ENCODE measurements at places on chromosomes 12 and 14.

DNA sequence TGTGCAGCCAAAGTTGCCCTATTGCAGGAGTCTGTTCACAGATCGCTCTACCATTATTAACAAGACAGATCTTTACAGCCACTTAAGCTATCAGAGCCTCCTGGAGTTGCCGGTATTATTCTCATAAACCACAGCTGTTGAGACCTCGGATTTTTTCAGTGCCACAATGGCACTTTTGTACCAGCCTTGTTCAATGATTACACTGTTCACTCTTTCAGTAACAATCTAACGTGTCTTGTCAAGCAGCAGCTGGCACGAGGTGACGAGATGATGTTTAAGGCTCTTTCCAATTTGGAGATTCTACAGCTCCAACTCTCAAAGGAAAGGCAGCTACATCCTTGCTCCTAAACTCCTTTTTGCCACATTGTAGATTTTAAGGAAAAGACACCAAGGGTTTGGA, 30.7 kb downstream of the LRIG3 start:
- no peak for DNase-seq

DNA sequence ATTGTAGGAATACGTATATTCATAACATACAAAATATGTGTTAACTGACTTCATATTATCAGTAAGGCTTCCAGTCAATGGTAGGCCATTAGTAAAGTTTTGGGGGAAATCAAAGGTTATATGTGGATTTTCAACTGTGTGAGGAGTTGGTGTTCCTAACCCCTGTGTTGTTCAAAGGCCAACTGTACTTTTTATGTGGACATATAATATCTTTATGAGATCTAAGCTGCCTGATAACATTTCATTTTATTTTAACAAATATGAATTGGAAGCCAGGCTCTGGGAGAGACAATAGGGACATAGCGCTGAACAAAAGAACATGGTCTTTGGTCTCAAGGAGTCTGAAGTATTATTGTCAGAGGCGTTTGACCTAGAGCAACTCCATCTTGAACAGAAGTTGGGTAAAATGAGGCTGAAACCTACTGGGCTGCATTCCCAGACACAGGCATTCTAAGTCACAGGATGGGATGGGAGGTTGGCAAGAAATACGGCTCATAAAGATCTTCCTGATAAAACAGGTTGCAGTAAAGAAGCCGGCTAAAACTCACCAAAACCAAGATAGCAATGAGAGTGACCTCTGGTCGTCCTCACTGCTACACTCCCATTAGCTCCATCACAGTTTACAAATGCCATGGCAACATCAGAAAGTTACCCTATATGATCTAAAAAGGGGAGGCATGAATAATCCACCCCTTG, 147.2 kb downstream of the KSR2 start:
- no peak for DNase-seq

DNA sequence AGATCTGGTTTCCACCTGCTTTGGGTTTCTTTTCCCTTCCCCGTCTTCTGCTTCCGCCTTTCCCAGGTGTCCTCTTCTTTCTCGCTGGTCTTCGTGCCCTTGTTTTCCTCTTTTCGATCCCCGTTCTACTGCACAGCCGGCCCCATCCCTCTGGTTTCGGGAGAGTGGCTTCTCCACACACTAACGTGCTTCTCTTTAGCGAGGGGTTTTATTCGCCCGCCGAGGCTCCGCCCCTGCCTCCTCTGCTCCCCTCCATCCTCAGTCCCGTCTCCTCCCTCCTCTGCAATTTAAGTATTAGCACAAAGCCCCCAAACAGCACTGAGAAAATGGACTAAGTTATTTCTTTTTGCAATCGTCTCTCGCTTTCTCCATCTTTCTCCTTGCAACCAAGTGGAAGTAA, at the start of gene SLC7A8:
TSS of gene SLC7A8 (minus strand) at position 182 of the 400 bp plus-strand sequence. CDS start 746 bp downstream, outside the sequence.
- DNase-seq: no peak

DNA sequence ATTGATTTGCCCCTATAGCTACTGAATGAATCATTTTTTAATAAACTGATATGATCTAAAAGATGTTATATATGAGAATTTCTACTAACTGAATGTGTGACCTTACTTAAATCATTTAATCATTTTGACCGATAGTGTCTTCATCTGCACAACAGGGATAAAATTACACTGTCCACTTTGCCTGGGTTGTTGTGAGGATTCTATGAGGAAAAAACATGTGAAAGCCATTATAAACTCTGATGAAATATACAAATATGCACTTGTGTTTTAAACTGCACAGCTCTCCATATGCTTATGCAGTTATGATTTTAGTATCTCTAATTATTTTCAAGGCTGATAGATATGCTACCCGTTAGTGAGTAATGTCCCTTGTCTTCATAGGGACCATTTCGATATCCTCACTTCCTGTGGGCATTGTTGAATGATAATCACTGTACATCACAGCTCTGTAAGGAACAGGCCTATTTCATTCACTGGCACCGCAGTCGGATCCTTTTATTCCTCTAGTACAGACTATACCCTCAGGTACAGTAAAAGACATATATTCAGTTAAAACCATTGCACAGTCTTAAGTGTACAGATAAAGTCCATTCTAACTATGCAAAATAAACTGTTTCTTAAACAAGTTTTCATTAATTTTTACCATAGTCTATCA, 88.7 kb upstream of the RAP1B start:
- no peak for DNase-seq

DNA sequence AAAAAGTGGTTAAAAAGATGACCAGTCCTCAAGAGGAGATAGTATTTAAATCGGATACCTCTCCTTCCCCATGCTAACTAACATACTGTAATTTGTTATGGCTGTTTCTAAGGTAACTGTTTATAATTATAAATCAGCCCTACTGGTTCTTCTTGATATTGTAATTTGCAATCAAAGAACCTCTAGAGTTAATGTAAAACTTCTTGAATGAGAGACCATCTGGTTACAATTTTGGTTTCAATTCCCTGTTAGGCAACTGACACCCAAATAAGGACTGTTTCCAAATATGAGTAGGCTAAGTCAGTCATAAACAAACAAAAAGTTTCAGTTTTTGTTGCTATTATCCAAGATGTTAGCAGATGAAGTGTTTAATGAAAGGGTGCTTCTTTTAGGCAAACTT, 120.2 kb upstream of the DNM1L start:
- no peak for DNase-seq

DNA sequence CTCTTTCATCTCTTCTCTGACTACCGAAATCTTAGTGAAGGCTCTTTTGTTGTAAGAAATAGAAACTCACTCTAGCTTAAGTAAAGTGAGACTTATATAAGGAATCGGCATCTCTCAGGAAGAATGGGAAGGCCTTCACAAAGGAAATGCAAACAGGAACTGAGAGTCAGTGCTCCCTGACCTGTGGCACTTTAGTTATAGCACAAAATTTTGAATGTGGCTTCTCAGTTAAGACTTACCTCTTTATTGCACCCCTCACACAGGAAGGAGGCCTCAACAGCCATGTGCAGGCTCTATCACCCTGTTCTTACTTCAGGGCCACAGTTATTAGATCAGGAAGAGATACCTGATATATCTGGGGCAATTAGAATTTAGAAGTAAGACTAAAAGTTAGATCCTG, 224.7 kb upstream of the EGLN3 start:
- no peak for DNase-seq

- DNase-seq: no peak
These were observed 85.1 kb downstream of the PITPNM2 start for GRCh38 chr12:123065676-123066383.

DNA sequence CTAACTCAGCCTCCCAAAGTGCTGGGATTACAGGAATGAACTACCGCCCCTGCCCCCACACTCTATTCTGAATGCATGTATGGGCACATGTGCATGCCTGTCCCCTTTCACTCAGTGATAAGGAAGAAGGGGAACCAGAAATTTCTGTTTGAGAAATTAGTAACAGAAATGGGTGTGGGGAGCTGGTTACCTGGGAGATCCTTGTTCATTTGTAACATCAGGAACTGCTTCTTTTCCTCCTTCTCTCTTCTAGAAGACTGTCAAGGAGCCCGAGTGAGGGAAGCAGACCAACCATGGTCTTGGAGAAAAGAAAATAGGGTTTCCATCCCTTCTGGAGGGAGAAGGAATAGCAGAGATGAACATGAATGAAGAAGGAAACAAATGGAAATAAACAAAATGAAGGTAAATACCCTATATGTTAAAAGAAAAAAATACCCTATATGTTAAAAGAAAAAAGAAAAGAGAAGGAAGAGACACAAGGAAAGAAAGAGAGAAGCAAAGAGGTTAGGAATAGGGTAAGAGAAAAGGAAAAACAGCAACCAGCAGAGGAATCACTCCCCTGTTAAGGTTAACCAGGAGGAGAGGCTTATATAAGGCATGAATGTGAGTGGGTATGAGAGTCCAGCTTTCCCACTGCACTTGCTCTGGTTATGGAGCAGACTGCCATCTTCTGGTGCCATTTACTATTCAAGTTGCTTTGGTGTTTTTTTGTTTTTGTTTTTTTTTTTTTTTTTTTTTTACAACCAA, 3.3 kb downstream of the PPP1R3E start:
- no peak for DNase-seq

- DNase-seq: no peak
These were observed 113.7 kb upstream of the RTL1 start for GRCh38 chr14:101017209-101017608.

DNA sequence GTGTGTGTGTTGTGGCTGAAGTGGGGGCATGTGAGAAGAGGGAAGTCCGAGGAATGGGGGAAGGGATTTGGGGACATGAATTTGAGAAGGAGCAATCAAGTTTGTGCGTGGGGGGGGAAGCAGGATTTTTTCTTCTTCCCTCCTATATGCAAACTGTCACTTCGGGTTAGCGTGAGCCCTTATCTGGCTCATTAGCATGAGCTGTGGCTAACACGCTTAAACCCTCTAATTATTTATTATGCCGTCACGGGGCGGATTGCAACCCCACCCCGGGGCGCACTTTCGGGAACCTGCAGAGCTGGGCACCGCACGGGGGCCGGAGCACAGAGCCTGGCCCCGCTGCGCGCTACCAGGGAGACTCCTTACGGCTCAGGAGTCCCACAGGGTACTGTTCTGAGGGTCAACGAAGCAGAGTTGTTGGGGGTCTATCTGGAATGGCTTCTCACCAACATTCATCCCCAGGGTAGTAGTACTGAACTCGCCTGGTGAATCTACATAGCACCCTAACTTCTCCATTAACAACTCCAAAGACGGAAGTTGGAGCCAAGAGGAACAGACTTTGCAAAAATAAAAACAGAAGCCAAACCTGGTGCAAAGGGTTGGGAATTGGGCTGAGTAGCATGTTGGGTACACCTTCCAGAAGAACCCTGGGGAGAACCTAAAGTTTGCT, 6.4 kb upstream of the ASCL1 start:
- DNase-seq: no peak

DNA sequence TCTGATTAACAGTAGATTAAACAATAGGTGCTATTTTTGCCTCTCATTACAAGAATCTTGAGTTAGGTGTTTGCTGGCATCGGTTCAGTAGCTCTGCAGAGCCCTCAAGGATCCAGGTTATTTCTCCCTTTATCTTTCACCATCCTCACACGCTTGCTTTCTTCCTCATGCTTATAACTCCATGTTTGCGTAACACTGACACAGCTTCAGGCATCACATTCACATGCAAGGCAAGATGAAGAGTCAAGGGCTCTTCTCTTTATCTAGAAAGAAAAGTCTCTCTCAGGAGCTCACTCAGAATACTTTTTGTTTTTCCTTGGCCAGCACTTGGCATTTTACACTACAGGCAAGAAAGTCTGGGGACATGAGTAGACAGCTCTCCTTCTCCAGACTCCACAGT, 24.2 kb upstream of the PTHLH start:
- no peak for DNase-seq

DNA sequence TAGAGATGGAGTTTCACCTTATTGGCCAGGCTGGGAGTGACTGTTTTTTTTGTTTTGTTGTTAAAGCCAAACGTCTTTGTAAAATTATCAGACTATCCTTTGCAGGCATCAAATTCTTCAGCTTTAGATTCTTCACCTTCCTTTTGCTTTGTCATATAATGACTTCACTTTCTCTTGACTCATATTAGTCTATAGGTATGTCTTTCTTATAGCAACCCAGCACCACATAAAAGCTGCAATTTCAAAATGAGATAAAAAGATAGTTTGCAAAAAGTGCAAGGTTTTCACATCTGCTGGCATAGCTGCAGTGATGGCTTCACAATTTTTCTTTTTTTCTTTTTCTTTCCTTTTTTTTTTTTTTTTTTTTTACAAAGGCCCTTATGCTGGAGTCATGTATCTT, 39.2 kb downstream of the COX16 start:
- no peak for DNase-seq

All from stimulated activated CD8-positive, alpha-beta memory T cell treated with anti-CD3 and anti-CD28 coated beads, Interleukin-4, amount 100 ng/mL, for 4 hours (primary cell).